Stimulated activated CD4-positive, alpha-beta T cell treated with anti-CD3 and anti-CD28 coated beads, Interleukin-1b, Interleukin-23, amount 100 ng/mL, for 4 hours (primary cell): ENCODE measurements at places on chromosomes 4 and X.

DNA sequence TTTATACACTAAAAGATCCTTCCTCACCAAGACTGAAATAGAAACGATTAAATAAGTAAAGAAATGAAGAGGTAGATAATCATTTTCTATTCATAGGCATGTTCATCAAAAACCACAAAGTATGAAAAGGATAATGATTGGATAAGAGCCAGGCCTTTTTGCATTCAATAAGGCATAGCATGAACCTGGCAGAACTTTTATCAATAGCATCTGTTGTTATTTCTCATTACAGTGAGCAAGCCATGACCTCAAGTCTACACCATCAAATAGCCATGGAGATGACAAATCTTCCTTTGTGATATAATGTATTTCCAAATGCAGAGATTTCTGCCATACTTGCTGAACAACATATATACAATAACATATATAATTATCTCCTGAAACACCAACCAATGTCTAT, 206.0 kb upstream of the SLC7A11 start:
- no peak for DNase-seq

DNA sequence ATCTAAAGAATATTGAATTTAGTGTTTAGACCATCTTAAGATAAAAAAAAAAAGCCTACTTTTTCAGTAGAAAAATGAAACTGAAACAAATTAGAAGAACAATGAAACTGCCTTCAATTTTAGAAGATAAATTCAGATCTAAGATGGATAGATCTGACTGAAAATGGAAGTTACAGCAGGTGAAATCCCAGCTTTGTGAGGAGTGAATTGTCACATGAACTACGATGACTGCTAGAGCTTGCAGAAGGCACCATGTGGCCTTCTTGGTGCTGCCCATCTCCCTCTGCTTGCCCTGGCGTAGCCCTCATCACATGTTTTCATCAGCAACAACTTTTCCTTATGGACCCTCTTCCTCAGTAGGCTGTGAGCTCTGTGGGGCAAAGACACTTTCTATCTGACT, 51.4 kb upstream of the EMCN start:
- DNase-seq, result no peak

- DNase-seq, result no peak
Measured at GRCh38 chr4:87152310-87153041, 67.9 kb downstream of the KLHL8 start.

- DNase-seq, result no peak
Measured at GRCh38 chr4:24453951-24454350, 130.4 kb downstream of the DHX15 start.

- no peak for DNase-seq
Measured at GRCh38 chrX:47664737-47665136, 5.8 kb upstream of the UXT start.

DNA sequence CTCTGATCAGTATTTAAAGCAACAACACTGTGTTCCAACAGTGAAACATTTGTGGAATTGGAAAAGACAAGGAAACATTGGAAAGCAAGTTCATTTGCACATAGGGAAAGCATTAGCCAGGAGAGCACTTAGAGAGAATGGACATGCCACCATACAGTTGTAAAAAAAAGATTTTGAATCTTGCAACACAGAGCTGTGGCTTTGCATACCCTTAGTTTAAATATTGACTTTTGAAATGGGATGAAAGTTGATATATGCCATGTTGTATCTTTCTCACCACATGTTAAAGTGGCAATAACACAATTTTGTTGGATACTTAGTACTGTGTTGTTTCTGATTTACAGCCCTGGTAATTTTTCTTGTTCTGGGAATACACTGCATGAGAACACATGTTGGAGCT, 208.1 kb downstream of the BMPR1B start:
- DNase-seq, result no peak
